ENCODE measurements at places on chromosomes 4 and X.

- DNase-seq = peak; percentile 67
These were observed 95.9 kb downstream of the WDFY3 start for GRCh38 chr4:84870398-84871163.

- peak; percentile 25 for DNase-seq
These were observed 169.1 kb downstream of the GUCY2F start for GRCh38 chrX:109312757-109313156.

- DNase-seq = no peak
These were observed 13.1 kb downstream of the RAB33A start for GRCh38 chrX:130184857-130185256.

- DNase-seq = no peak
These were observed 22.0 kb upstream of the TRPC3 start for GRCh38 chr4:121973816-121974215.

DNA sequence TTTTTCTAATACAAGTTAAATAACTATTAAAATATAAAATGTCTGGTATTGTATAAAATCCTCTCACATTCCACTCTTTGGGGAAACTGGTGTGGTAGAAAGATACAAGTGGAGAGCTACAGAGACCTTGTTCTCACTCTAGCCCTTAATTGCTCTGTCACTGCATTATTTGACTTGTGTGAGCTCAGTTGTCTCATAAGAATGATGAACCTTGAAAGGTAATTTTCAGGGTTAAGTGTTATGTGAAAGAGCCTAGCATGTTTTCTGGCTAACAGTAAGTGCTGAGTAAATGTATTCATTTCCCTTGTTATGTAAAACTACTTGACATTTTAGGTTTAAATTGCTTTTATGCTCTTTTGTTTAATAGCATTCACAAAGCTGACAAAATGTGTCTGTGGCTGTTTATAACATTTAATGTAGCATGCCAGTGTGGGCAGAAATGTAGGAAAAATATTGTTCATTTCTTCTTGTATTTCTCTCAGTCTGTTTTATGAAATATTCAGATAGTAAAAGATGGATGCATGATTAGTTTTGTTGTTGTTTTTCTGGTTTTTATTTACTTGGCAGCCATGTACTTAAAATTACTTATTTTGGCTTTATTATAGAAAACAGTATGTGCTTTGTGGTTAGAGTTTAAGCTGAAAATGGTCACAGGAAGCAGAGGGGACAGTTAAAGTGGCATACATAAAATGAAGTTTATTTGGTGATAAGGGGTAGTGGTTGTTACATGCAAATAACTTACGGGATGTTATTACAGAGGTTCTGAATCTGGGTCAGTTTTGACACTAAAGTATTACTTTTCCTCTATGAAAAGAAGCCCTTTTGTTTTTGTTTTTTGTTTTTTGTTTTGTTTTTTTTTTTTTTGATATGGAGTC, 29.2 kb downstream of the SLAIN2 start:
- DNase-seq = no peak

DNA sequence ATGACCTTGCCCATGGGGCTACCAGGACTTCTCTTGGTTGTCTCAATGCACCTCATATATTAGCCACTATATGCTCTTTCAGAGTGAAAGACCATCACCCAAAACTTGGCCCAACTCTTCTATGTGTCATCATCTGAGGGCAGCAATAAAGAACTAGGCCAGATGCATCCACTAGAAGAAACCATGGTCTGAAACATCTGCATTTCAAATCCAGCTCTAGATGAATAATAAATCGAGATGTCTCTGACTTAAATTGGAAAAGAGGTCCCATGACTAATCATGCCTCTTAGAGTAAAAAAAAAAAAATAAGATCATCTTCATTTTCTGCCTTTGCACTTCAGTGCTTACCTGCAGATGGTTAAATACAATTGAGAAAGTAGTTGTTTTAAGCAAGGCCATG, 397.6 kb upstream of the PITX2 start:
- no peak for DNase-seq

GRCh38 chrX:14220386-14220944, 190.8 kb upstream of the GEMIN8 start:
- no peak for DNase-seq

GRCh38 chr4:1166509-1167243, 5.7 kb downstream of the SPON2 start:
- DNase-seq = no peak

GRCh38 chrX:66015152-66015831, 24.6 kb downstream of the VSIG4 start:
- DNase-seq = no peak

DNA sequence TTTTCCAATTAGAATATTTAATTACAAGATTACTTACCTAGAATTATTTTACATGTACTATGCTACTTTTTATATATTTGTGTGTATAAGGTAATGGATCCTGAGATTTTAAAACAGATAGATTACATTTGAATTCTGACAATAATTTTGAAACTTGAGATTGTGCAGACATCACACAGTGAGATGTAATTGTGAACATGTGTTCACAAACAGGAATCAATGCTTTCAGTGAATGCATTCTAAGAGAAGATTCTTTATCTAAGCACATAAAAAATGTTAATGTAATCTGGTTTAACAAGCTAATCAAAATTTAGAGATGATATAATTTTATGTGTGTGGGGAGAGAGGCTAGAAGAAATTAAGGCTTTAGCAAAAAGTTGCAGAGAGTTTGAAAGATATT, 1925.5 kb downstream of the ARAP2 start:
- DNase-seq = no peak

- no peak for DNase-seq
These were observed 69.1 kb downstream of the PSAPL1 start for GRCh38 chr4:7365462-7366179.

- no peak for DNase-seq
These were observed 73.5 kb downstream of the WDR19 start for GRCh38 chr4:39255871-39256270.

DNA sequence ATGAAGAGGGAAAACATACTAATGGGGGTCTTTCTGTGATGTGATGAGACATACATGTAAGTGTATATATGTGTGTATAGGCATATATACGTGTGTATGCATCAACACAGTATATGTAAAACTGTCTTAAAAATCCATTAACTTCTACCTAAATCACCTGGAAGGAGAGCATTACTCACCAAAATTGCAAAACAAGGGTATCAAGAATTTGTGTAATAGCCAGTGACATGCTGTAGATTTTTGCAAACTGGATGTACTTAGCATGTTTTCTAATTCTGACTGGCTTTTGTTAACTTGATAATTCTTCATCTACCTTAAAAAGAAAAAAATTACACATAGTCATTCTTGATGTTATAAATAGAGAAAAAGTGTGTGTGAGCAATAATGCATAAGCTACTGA, 104.7 kb downstream of the PRRG1 start:
- no peak for DNase-seq

DNA sequence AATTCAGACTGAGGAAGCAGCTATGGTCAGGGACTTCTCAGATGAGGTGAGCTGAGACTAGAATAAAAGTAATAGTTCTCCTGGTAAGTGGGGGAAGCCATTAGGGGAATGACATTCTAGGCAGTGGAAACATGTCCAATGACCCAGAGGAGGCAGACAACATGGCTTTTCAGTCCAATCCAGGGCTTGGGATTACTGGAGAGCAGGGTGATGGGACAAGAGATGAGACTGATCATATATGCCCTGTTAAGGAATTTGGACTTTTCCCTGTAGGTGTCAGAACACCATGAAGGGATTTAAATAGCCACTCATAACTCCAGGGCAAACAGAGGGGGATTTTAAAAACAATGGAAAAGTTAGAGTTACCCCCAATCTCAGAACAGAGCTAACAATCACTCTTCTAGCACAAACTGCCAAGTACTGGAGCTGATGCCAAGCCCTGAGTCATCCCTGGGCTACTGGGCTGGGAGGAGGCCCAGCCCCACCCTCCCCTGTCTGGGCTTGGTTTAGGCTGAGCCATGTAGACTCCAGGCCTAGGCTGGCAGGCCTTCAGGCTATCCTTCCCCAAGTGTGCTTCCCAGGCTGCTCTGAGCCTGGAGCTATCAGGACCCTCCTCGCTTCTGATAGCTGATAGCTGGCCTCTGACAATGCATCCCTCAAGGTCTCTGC, 22.7 kb upstream of the MSN start:
- DNase-seq = peak; percentile 83

- no peak for DNase-seq
These were observed 525 bp upstream of the CISD2 start for GRCh38 chr4:102868153-102868780.

- no peak for DNase-seq
These were observed 455.4 kb downstream of the PCDH18 start for GRCh38 chr4:137076908-137077307.

DNA sequence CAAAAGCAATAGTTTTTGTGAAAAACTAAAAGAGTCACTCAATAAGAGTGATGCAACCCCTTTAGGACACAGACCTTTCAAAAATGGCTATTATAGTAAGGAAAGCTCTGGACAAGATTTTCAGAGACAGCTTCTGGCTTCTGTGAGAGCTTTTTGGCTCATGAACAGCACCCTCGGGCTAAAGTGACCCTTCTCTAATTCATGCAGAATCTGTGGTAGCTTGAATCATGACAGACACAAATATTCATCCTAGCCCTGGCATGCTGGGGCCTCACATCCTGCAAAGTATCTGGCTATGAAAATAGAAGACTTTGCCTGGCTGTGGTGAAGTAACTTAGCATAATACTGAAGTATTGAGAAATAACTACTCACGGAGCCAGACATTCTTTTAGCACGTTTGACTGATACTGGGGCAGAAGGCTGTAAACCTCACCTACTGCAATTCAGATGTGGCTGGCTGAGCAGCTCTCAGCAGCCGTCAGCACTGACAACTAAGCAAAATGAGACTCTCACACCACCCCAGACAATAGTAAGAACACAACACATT, 327.3 kb downstream of the MAPK10 start:
- DNase-seq = peak; percentile 95

Data from fibroblast of skin of scalp (primary cell).